ENCODE measurements at places on chromosomes 2 and 18.

- DNase-seq = no peak
Observed at GRCh38 chr18:50171406-50171805, 23.5 kb downstream of the MYO5B start.

- DNase-seq = no peak
Observed at GRCh38 chr2:179817181-179817841, 44.1 kb downstream of the ZNF385B start.

DNA sequence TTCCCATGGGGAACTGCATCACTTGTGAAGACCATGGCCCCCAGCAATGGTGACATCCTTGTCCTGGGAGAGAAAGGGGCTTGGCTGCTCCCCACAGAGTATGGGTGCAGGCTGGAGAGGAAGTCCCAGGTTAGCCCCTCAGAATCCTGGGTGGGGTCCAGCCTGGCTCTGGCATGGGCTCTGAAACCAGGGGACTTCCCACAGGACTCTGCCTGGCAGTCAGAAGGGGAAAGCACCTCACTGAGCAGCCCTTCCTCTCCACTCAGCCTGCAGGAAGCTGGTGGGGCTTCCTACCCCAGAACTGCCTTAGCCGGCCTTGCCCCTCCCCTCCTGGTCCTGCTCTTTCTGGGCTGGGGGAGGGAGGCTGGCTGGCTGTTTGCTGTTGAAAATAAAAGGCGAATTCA, 3.7 kb downstream of the NEURL3 start:
- DNase-seq = no peak

DNA sequence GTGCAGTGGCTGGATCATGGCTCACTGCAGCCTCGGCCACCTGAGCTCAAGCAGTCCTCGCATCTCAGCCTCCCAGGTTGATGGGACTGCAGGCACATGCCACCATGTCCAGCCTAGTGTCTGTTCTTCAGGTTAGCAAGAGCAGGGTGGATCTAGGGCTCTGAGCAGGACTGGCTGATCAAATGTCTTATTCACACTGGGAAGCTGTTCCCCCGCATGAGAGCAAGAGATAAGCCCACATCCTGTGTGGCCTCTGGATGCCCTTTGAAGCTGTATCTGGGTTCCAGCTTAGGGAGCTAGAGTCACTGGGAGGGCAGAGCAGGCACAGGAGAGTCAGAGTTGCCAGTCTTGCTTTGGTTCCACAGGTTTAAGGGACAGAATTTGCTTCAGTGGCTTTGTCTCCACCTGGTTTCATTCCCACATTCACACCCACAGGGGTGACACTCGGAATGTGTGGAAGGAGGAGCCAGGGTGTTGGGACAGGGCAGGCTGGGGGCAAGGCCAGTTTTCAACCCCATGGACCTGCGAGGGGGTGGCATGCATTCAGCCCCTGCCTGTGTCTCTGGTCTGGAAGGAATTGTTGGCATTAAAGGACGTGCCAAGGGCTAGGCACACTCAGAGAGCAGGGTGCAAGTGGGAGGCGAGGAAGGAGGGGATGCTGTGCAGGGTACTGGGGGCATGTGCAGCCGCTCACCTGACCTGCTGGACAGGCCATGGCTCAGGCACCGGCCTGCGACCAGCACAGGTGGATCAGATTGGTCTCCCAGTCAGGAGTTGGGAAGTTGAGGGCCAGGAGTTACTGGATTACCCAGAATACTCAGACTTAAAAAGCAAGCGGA, 24.5 kb downstream of the PTPN18 start:
- no peak for DNase-seq

DNA sequence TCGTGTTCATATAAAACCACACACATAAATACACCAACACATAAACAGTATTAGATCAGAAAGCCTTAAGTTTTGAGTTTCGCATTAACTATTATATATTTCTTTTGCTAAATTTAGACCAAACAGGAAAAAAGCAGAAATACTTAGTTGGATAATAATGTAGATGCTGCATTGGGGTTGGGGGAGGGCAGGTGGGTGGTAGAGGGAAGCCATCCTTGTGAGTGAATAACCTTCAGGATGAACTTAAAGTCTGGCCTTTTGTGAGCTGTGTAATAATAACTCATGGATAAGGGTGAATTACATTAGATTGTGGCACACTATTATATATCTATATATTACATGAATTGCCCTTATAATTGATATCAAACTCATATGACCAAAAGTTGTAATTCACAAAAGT, 174.7 kb downstream of the WDR7 start:
- DNase-seq = no peak

GRCh38 chr2:173033084-173033483, 42.6 kb upstream of the MAP3K20 start:
- DNase-seq = no peak

GRCh38 chr2:26822877-26823276, 25.1 kb upstream of the DPYSL5 start:
- no peak for DNase-seq

DNA sequence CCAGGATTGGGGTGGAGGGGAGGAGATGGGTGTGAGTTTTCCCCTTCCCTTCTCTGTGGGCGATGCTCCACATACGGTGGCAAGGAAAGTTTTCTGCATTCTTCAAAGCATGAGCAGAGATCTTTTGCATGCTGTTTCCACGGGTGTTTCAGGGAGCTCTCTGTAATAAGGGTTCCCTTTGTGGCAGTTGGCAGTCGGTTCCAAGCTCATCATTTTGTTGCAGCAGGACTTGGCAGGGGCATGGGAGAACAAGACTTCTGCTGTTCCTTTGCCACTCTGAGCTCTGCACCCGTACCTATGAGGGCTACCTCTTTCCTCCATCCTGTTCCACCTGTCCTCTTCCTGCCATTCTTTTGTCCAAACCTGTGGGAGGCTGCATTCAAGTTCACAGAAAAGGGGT, 71.3 kb upstream of the SPRED2 start:
- no peak for DNase-seq

GRCh38 chr2:239854596-239854995, 170.5 kb downstream of the NDUFA10 start:
- DNase-seq = no peak

GRCh38 chr18:21636769-21637168, 24.7 kb downstream of the SNRPD1 start:
- DNase-seq = no peak

GRCh38 chr18:33839452-33840211, 261.6 kb downstream of the ASXL3 start:
- no peak for DNase-seq

DNA sequence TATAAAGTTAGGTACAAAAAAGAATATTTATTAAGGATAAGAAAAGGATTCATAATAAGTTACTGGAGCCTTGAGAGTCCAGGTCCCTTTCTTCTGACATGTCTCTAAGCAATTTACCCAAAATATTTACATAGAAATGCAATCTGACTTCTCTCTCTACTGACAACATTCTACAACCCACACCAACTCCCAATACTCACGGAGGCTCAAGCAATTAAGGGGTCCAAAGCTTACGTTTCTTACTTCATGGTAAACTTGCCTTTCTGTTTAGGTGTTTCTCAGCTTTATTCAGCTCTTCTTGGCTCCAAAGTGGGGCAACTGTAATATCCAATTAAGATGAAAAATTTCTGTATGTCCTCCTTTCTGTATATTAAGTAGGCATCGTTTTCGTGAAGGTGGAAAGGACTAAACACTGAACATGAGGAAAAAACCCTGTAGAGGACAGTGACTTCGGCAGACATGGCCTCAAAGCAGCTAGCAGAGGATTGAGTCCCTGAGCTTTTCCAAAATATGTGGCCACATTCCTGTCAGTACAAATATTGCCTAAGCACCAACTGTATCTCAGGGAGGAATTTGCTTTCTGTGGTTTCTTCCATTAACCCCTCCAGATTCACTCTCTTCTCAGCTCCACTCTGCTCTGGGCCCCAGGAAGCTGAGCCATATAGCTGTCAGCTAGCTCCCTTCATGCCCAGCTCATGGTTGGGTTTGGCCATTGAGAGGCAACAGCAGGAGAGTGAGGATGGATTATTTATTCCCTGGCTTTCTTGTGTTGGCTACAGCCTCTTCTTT, 67.9 kb upstream of the GLS start:
- no peak for DNase-seq

DNA sequence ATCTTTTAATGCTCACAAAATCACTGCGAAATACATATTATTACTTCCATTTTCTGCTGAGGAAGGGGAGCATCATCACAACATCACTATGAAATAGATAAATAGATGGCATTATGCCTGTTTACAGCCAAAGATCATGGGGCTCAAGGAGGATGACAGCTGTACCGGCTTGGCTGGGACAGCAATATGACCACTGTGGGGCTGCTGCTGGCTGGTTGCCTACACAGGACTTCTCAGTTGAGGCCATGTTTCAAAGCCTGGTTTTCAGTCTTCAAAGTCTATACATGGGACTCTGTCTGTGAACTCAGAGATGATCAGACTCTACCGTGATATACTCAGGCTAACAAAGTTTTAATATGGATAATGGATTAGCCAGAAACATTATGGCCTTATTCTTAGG, 58.7 kb downstream of the SPATS2L start:
- no peak for DNase-seq

DNA sequence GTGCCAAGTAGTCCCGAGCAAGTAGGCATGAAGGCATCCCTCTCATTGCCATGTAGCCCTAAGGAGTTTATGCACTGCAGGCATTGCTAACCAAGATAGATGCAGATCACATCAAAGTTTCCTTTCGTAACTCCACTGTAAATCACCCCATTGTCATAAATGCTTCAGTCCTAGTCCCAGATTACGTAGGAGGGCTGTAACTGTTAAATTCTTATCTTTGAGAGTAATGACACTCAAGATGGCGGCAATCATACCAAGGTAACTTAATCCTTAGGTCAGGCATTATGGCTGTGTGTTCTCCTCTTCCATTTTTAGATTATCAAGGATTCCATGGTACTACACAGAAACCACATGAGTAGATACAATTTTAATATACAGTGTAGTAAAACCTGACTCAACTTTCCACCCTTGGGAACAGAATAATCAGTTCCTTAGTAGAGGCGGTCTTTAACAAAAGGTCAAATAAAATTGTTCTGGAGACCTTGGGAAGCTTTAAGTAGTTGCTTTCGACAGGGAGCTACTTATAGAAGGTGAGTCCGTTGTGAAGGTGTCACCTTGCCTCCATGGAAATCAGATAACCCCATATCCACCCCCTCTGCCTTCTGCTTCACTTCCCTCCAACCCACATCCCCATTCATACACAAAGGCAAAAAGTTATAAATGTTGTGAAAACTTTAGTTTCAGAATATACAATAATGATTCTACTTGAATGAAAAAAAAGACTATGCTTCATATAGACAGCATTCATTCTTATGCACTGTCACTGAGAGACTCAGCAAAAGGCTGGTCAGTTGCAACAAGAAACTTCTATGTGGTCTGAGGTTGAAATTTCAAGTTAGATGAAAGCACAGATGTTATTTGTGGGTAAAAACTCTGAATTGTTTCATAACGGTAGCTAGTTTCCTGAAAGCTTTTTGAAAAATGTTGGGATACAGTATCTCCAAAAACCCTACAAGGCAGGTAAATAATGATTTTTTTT, 64.8 kb upstream of the GALNT5 start:
- DNase-seq = no peak

GRCh38 chr18:13276530-13277520, 58.3 kb downstream of the LDLRAD4 start:
- DNase-seq = no peak

DNA sequence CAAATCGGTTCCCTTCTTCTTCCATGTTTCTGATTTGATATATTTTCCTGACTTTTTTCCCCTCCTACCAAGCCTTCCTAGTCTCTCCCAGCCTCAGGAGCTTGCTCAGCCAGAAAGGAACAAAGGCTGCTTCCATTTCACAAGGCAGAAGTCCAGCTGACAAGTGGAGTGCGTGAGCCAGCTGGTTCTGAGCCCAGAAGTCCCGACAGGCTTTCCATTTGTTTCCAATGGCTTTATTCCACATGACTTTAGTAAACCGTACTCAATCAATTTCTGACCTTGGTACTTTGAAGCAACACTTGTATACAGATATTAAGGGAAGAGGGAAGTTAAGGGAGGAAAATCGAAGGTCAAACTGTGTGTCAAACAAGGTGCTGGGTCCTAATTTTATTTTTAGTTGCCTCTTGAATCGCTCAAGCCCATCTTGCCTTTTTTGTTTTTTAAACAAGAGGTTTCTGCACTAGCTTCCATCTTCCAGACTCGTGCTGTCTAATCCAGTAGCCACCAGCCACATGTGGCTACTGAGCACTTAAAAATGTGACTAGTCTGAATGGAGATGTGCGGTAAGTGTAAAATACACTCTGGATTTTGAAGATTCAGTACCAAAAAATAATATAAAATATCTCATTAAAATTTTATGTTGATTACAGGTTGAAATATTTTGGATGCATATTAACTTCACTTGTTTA, 36.2 kb downstream of the WIPF1 start:
- no peak for DNase-seq

DNA sequence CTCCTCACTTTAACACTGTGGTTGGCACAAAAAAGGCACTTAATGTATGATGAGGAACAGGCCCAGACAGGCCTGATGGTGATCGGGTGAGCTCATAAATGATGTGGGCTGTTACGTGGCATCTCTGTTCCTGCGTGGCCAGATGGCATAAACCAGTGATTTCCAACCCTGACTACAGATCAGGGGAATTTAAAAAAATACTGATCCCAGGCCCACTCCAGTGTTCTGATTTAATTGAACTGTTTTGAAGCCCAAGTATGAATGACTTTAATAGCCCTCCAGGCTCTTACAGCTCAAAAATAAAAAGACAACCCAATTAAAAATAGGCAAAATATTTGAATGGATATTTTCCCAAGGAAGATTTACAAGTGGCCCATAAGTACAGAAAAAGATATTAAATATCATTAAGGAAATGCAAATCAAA, 48.2 kb downstream of the LIPG start:
- no peak for DNase-seq

DNA sequence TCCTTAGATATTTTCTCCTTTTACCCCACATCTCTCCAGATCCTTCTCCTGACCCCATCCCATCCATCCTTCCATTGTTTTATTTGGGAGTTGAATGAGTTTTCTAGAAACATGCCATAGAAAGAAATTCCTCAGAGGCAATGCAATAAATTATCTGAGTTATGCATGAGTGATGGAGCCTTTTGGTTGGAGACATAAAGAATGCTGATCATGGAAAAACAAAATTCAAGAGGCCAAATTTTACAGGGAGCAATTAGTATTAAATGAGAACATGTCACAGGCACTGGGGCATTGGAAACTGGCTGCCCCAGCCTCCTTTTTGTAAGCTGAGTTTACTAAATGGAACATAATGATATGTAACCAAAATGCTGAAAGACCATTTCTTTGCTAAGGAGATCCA, 74.2 kb upstream of the LCLAT1 start:
- DNase-seq = no peak

All from omental fat pad (tissue), 4 donors.